H9 (cell line): ENCODE measurements at places on chromosomes 11 and 22. TPM values are rescaled to one million over a fixed set of nuclear protein-coding genes. Genes with fewer than 3 reads are reported as not detected.

DNA sequence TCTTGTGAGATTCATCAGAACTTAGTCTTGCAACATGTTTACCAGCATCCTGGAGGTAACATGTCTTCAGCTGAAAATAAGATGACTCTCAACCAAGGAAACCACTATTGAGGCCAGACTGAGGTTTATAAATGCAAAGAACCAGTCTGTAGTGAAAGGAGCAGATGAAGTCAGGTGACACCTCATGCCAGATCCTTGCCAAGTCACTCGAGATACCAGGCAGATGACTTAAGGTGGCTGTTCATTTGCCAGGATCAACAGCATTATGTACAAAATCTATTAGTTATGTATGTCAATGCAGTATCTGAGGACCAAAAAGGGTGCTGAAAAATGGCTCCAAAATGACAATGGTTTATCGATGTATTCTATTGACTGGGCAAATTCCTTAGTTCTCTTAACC is 100.0 kb upstream of the SOX6 start:
- no peak for DNase-seq

DNA sequence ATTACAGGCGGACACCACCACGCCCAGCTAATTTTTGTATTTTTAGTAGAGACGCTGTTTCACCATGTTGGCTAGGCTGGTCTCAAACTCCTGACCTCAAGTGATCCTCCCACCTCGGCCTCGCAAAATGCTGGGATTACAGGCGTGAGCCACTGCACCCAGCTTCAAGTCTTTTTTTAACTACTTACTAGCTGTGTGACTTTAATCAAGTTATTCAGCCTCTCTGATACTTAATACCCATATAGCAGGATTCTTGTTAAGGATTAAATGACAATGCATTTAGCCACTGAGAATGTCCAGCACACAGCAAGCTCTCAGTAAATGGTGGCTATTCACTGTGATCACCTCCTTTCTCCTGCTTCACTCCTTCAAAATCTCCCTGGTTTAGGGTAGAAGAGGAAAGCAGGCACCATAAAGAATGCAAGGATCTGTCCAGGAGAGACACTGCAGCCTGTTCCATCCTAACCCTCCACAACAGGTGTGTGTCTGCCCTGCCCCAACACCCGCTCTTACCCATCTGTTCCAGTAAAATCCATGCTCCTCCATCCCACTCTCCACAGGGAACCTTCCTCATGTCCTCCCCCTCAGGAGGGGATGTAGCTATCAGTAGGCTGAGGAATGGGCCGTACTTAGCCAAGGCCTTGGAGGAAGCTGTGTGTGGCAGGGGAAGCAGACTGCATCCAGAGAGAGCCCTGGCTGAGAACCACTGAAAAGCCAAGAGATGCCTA is 69.3 kb downstream of the MICAL3 start:
- DNase-seq, result no peak

- DNase-seq, result no peak
Observed at GRCh38 chr11:57615308-57615707, 17.8 kb downstream of the SERPING1 start.

- no peak for DNase-seq
Observed at GRCh38 chr11:20064961-20065405, 95.3 kb downstream of the DBX1 start.

GRCh38 chr22:39527481-39527961 is 5.0 kb downstream of the RPS19BP1 start:
- DNase-seq, result peak; percentile 48

DNA sequence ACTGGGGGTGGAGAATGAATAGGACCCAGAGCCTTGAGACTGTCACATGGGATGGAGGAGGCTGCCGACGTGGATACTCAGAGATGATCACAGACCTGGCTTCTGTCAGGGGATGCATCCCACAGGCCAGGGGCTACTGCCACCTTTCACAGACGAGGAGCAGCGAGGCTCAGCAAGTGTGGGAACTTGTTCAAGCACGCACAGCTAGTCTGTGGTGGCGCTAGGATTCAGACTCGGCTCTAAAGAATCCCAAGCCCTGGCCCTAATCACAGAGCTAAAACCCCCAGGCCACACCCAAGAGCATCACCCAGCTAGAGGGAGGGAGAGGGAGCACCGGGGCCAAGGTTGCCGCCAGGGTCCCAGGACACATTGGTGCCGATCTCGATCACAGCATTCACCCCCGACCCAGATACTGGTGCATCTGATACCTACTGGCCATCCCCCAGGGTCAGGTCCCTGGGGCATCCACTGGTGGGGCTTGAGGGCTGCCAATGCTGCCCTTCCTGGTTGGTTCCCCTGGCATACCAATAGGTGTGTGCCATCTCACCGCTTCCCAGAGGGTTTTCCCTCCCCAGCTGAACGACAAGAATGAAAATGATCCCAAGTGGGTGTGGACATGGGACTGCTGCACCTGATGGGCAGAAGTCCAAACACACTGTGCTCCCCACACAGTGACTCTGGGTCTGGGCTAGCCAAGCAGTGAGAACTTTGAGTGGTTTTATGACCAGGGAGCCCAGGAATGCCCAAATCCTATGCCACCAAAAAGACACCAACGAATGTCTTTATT is 6.2 kb downstream of the CHST1 start:
- DNase-seq, result no peak

DNA sequence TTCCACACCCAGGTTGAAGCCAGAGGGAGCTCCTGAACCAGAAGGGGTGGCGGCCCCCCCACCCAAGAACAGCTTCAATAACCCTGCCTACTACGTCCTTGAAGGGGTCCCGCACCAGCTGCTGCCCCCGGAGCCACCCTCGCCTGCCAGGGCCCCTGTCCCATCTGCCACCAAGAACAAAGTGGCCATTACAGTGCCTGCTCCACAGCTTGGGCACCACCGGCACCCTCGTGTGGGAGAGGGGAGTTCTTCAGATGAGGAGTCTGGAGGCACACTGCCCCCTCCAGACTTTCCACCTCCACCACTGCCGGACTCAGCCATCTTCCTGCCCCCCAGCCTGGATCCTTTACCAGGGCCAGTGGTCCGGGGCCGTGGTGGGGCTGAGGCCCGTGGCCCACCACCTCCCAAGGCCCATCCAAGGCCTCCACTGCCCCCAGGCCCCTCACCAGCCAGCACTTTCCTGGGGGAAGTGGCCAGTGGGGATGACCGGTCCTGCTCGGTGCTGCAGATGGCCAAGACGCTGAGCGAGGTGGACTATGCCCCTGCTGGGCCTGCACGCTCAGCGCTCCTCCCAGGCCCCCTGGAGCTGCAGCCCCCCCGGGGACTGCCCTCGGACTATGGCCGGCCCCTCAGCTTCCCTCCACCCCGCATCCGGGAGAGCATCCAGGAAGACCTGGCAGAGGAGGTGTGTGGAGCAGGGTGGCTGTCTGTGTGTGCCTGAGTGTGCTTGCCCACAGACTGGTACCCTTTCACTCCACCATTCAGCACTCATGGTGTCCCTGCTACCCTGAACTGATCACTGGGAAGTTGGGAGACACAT is 6.7 kb downstream of the PHOX2A start:
- DNase-seq, result peak; percentile 36

DNA sequence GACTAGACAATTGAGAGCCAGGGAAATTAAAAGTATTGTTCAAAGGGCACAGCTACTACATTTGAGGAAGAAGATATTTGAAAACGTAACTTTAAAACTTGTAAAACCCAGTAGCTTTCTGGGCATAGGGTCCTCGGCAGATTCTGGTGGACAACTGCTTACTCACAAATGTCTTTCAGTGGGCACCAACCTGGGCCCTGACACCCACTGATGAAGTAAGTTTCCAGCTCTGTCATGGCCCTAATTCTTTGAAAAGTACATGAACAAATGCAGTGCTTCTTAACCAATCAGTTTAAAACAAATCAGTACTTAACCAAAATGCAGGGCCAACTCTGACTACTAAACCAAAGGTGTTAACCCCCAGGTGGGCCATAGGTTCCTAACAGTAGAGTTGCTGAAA is 1170.1 kb downstream of the LRRC4C start:
- DNase-seq, result no peak

DNA sequence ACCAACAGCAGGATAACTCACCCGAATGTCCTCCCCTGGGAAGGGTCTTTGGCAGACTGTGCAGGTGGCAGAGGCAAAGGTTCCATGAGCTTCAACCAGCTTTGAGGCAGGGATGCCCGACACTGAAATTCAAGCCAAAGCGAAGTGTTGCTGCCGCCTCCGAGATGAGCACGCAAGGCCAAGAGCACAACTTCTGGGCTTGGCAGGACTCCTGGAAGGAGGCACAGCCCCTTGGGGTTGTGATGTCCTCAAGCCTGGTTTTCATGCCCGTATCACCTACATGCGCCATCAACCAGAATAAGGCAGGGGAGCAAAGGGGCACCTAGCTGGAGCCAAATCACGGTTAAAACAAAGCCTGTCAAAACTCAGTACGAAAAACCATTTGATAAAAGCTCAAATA is 5.7 kb downstream of the SIRT3 start:
- DNase-seq, result no peak

DNA sequence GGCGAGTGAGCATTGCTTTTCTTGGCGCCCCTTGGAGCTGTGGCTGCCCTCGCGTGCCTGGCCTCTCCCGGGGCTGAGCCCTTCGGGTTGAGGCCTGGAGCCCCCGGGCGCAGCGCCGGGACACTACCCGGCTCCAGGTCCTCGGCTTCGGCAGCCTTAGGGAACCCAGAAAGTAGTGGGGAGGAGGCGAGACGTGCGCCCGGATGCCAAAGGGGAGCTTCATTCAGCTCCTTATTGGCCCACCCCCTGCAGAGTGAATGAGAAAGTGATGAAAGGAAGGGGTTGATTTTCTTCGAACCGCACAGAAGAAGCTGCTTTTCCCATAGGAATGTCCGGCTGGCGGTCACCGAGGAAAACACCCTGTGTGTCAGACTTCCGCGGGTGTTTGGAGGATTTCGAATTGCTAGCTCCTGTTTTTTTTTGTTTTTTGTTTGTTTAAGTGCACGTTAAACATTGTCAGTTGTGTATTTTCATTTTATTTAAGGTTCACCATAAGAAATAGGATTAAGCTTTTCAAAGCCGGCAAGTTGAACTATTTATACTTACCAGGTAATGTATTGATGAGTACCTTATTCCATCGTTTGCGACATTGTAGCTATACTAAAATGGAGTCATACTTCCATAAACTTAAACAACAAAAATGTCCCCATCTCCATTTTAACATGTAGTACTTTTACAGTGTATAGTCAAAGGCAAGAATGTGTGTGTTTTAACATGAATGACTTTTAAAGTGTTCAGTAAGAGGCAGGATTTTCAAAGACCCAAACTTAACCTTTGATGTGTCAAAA is 841 bp upstream of the EIF4G2 start:
- peak; percentile 69 for DNase-seq

DNA sequence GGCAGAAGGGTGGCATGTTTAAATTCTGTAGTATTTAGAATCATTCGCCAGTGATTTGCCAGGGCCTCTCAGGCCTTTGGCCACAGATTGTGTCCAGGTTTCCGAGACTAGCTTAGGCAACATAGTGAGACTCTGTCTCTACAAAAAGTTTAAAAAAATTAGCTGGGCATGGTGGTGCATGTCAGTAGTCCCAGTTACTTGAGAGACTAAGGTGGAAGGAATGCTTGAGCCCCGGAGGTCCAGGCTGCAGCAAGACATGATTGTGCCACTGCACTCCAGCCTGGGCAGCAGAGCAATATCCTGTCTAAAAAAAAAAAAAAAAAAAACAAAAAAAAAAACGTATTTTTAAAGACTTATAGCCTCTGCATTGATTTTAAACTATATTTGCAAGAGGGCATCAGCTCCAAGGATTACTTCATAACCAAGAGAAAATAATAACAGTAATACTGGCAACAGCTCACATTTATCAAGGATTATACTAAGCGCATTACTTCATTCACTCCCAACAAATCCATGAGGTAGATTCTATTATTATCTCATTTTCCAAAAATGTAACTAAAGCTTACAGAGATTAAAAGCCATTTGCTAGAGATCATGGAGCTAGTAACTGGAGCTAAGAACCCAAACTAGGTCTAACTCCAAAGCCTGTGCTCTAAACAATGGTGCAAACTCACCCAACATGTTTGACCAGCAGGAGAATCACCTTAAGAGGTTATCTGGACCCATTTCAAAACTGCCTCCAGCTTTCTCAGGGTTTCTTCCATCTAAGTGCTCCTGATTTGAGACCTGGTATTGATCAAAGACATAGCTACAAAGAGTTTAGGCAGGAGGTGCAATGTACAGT is 32.6 kb upstream of the SLC6A5 start:
- DNase-seq, result no peak

GRCh38 chr11:82837650-82838049 is 62.6 kb downstream of the PRCP start:
- DNase-seq, result no peak

DNA sequence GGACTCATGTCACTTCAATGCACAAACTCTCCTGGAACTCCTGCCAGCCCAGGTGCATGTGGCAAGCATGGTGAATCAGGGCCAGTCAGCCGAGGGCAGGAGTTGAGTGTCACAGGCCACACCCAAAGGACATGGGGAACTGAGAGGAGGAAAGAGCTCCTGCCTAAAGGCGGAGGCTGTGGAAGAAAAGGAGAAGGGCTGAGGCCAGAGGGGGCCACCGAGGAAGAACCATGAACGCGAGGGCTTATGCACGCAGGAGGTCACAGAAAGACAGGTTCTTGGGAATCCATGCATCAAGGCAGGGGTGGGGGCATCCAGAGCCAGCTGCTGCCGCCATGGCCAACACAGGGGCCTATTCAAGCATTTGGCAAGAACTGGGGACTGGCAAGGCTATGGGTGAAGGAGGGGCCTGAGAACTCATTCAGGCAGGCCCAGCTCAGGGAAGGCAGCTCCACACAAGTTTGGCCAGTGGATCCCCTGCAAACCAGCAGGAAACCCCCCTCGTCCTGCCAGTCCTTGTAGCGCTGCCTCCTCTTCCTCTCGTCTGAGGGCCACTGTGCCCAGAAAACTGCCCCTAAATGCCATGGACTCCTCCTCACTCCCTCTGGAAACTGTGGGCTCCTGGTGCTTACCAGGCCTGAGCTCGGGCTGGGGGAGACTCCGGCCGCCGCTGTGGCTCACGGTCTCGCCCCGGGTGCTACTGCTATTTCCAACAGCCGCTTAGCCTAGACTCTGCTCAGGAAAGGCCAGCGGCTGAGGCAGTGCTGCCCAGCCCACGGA is 15.4 kb downstream of the PPM1F start:
- no peak for DNase-seq

- no peak for DNase-seq
Observed at GRCh38 chr11:22477312-22477711, 139.1 kb downstream of the SLC17A6 start.

DNA sequence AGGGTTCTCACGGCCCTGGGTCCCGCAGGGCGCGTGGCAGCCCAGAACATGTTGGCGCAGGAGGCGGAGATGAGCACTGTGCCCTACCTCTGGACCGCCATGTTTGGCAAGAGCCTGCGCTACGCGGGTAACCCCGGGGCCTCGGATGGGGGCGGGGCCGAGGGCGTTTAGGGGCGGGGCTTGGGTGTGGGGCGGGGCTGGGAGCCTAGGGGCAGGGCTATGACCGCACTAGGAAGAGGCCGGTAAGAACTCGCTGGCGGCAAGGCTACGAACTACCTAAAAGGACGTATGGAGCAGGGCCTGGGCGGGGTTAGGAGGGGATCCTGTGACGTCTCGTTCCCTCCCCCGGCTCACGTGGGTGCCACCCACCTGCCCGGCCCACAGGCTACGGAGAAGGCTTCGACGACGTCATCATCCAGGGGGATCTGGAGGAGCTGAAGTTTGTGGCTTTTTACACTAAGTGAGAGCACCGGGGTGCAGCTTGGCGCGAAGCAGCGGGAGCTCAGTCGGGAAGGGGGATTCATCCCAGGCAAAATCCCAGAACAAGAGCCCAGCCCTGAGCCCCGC is 2.8 kb upstream of the LZTR1 start:
- DNase-seq, result peak; percentile 99

Gene RFPL3
- total RNA-seq, result not detected in 2 replicates

Gene ISX
- not detected in 2 replicates for total RNA-seq

Gene TANGO2
- 14.6 and 22.9 TPM in 2 replicates for total RNA-seq

Gene FAM180B
- total RNA-seq, result 0.31 and 0.37 TPM in 2 replicates

Gene PARVG
- total RNA-seq, result 1.3 and 1.6 TPM in 2 replicates

Gene CEP126
- total RNA-seq, result 1.2 TPM in 2 replicates

Gene C11orf86
- 0.24 TPM in 1 of 2 replicates, not detected in the other for total RNA-seq

Gene SCUBE1
- total RNA-seq, result 1.2 and 1.4 TPM in 2 replicates
